Fibroblast of lung (primary cell): ENCODE measurements at places on chromosomes 7 and 10.
A peak's percentile ranks its signal among the peaks of the same experiment; 100 is the strongest.

- no peak for DNase-seq
Measured at GRCh38 chr10:101780187-101780817, 2.9 kb downstream of the NPM3 start.

GRCh38 chr10:115222039-115222438 lies 128.9 kb downstream of the ATRNL1 start:
- no peak for DNase-seq

DNA sequence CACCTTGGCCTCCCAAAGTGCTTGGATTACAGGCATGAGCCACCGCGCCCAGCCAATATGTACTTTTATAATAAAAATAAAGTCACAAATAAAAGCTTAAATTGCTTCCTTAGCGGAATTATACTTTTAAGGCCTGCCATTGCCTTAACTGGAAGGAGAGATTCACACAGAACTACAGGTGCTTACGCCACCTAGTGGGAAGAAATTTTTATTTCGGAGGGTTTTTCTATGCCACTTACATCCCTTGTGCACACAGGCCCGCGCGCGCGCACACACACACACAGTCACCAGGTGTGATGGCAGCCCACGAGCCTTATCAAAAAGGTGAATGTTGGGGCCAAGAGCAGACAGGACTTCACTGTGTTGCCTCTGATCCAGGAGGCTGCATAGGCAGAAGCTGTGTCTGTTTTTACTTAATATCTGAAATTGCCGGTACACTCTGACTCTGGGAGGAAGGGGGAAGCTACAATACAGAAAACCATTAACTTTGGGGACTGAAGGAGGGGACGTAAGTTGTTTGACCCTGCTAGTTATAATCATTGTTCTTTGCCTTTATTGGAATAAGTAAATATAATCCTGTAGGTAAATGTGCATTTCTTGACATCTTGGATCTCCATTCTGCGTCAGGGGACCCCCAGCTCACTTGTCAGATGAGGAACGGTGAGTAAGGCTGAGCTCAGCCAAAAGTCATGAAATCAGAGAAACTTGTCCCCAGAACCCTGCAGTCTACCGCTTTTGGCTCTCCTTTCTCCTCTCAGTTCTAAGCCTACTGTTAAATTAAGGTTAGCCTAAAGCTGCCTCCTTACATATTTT lies 87.1 kb downstream of the SLC16A9 start:
- peak; percentile 47 for DNase-seq

- no peak for DNase-seq
Measured at GRCh38 chr7:154906736-154907355, 96.1 kb downstream of the PAXIP1 start.

DNA sequence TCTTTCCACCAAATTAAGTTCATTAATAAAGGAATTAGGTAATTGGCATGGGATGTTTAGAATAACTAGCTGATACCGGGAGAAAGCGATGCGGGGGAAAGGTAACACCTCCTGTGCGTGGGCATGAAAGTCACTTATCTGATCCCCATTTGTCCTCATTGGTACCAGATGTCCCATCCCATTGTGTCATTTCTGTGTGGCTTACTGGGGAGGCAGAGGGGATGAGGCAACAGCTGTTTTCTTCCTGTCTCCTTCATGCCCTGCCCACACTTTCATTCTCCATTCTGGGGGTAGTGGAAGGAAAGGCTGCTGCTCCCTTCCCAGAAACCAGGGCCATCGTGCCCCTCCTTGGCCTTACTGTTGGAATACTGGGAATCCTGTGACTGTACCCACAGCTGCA lies 27.1 kb downstream of the EEPD1 start:
- no peak for DNase-seq

GRCh38 chr7:119271147-119271779 lies 1001.7 kb upstream of the KCND2 start:
- no peak for DNase-seq

DNA sequence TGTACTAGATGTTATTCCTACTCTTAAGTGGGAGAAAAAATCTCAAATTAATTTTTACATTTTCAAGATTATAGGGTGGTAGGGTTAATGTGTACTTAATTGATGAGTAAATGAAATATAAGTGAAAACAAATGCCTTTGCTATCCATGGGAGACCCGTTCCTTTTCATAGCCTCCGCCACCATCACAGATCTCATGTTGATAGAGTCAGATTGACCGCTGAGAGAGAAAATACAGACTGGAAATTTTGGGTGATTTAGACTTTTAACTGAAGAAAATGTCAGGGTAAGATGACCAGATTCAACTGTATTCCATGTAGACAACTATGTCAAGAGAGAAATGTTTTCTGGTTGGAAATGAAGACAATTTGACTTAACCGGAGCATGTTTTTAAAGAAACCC lies 446.2 kb downstream of the AUTS2 start:
- DNase-seq, result no peak

DNA sequence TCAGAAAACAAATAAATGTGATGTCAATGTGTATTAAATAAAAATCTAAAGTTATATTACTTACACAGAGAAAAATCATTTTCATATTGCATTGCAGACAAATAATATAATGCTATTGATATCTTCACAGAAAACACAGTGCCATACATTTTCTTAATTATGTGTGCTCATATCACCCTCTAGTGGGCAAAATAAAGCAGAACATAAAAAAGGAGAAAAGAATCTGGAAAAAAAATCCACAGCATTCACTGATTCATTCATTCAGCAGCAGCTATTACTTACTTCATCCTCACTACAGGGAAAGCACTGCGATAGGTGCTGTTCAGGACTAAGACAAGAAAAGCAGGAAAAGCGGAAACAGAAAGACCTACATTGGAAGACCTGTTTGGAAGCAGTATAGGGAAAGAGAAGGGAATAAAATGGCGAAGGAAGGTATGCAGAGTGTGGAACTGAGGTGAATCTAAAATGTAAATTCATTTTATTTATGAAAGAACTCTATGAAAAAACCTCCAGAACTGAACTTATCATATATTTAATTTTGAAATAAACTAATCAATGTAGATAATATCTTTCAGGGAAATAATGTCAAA lies 73.2 kb downstream of the POT1 start:
- peak; percentile 42 for DNase-seq

DNA sequence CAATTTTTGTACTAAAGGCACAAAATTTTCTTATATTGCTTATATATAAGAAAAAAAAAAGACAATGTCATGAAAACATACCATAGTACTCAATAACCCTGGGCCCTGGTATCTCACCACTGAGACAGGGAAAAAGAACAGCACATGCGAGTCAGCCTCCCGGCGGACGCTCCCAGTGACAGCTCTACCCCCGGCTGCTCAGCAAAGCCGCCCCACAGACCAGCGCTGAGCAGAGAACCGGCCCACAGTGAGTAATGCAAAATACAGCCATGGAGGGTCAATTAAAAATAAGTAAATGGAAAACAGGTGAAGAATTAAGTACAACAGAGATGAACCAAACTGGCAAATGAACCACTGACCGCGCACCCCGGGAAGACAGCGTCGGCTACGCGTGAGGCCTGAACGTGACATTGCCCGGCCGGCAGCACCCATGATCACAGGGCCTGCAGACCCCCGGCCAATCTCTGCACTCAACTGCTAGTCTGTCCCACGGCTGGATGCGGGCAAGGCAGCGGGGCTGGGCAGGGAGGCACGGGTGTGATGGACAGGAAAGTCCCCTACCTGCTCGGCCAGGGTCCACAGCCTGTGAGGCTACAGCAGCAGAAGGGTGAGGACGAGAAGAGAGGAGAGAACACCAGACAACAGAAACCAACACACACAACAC lies 175.9 kb downstream of the ZMYND11 start:
- peak; percentile 40 for DNase-seq

DNA sequence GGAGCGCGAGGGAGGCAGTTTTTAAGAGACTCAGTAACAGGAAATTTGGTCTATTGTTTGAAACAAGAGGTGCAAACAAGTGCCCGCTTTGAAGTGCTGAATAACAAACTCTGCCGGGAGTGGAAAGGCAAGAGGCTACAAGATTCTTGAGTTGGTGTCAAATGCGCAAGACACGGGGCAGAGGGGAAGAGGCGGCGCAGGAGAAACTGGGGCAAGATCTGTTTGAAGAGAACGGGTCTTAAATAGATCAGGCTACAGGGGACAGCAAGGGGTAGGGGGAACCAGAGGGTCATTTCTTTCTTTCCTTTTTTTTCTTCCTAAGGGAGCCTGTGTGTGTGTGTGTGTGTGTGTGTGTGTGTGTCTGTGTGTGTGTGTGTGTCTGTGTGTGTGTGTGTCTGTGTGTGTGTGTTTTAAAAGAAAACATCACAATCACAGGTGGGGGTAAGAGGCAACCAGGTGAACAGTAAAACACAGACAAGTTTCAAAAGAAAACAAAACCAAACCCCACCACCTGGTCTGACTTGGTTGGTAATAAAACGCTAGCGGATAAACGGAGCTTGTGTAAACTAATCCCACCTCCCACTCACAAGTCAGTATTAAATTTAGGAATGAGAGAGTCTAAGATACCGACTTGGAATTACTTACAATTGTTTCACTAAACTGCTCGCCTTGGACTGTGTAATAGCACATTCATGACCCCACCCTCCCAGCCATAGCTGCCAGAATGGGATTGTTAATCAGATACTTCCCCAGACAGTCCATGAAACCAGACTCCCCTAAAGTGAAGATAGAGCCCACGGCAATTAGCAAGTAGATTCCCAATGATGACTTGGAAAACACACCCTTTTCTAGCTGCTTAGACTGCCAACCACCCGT lies 13.1 kb upstream of the CUX1 start:
- DNase-seq, result no peak

- no peak for DNase-seq
Measured at GRCh38 chr7:9120331-9120730, 686.9 kb downstream of the NXPH1 start.

- DNase-seq, result no peak
Measured at GRCh38 chr10:80537086-80537735, 491 bp upstream of the SH2D4B start.

DNA sequence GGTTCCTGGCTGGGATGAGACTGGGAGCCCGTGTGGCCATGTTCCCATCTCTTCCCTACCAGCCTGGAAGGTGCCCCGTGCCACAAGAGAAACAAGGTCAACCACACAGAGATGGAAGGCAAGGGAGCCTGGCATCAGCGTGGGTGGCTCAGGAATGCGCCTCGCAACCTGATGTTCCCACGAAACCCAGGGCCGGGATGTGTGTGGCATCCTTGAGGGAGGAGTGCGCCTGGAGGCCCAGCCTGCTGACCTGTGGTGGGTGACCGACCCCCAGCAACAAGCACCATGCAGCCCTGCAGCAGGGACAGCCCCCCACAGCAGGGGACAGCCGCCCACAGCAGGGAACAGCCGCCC lies 267.2 kb downstream of the ELFN1 start:
- no peak for DNase-seq

- DNase-seq, result no peak
Measured at GRCh38 chr7:111660478-111660877, 98.2 kb upstream of the IMMP2L start.

- no peak for DNase-seq
Measured at GRCh38 chr7:36726806-36727503, 2.7 kb upstream of the AOAH start.

DNA sequence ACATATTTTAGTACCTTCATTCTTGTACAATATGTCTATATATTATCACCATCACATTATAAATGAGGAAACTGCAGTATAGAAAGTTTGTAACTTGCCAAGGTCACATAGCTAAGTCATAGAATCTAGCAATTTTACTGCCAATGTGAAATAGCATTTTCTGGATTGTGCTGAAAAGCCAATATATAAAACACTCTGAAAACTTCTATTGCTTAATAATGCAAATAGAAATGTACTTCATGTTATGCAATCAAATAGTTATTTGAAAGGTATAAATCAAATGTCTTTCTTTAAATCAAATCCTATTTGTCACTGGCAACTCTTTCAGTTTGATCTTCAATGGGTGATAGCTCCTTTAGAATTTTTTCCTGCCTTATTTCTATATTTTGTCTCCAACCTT lies 129.5 kb downstream of the TMEM26 start:
- no peak for DNase-seq

DNA sequence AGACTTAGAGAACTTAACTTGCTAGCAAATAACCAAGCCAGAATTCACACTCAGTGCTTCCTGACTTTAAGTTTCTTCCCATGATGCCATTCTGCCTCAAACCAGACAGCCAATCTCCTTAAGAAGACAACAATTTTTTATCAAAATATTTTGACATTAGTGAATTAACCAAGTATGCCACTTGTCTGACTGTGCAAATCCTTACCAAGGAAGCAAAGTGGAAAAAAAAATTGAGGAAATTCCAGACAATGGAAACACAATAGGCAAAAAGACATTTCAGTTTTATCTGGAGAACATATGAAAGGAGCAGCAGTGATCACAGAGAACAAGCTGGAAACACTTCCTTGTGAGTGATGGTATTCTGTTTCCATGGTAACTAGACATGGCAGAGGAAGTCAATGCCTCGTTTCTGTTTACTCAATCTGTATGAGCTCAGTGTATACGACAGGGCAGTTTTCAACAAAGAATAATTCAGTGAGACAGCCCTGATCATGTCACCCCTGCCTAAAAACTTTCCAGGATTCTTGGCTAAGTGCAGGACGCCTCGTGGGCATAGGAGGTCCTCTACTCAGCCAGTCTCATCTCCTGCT lies 114.2 kb downstream of the DYNC1I1 start:
- DNase-seq, result peak; percentile 14

- no peak for DNase-seq
Measured at GRCh38 chr10:67471022-67471421, 225.0 kb downstream of the CTNNA3 start.

DNA sequence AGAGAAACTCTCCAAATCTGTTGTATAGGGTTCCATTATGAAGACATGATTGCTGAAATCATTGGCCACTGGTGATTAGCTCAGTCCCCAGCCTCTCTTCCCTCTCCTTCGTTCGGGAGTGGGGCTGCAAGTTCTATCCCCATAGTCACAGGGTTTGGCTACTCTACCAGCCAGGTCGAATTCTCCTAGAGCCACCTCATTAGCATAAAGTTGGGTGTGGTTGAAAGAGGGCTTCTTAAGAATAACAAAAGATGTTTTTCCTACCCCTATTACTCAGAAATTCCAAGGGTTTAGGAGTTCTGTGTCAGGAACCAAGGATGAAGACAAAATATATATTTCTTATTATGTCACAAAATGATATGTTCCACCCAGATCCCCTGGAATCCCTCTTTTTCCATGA lies 166.2 kb upstream of the YAE1 start:
- DNase-seq, result no peak

GRCh38 chr7:41918597-41918996 lies 215.7 kb upstream of the INHBA start:
- peak; percentile 87 for DNase-seq

DNA sequence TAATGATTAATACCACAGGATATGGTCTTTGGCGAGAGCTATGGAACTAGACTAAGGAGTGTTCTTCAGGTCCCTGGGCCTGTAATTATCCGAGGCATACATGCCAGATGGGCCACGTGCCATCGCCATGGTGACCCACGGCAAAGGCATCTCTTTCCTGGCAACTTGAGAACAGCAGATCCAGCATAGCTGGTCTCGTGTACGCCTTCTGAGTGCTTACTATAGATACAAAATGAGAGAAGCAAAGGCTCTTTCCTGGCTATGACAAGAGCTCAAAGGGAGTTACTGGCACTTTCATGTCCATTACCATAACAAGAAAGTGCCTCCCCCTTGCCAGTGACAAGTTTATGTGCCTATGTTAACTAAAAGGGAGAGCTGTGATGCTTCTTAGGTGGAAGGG lies 26.0 kb upstream of the GLI3 start:
- peak; percentile 91 for DNase-seq
